ENCODE measurements at places on chromosomes 2 and 18.

- DNase-seq = no peak
Measured at GRCh38 chr2:187986390-187987105, 305.1 kb upstream of the GULP1 start.

DNA sequence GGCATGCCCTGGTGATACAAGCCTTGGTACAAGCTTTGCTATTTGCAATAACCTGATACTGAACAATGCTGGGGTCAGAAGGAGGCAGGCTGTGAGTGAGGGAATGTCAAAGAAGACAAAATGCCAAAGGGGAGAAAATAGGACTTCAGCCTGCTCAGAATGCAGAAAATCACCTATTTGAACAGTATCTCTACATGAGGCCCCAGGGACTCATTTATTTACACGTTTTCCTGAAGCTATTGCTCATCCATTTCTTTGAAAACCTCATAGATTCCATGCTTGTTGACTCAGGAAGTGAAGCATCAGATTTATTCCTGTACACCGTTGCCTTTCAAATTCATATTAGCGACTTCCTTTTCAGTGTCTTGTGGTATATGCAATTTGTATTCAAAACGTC lies 69.4 kb upstream of the CBLN2 start:
- DNase-seq = no peak

DNA sequence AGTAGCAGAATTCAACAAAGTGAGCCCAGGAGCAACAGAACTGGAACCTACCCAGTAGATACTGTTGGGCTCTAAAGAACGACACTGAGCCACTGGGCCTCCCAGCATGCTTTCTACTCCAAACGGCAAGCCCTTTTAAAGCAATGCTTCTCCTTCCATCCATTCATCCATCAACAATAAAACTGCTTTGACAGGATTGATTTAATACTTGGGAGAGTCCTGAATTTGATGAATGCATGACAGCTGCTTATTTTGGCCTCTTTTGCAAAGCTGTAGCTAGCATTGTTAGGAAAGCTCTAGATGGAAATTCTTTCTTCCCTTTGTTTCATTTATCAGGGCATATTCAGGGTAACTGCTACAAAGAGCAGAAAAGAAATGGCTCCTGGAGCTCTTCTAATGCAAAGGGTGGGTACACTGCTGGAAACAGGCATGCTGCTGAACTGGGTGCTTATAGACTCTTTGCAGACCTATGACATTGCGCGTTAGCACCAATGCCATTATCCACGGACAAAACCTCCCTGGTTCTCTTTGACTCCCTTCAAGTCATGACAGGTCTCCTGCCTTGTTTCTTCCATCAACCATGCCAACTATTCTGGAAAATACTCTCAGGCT lies 138.4 kb upstream of the HNRNPA3 start:
- no peak for DNase-seq

DNA sequence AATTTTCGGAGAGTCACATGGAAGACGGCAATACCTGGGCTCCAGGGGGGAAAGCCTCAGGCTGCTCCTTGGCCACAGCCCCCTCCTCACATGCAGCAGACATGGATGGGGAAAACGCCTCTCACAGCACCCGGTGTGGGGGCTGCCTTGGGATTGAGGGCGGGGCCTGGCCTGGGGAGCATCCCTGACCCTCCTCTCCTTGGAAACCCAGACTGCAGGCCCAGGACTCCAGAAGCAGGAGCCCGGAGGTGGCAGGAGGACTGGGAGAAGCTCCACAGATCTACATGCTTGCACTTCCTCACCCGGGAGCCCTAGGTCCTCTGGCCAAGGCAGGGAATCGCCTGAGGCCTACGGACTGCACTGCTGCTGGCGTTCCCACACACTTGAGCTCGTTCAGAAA lies 12.1 kb upstream of the HES6 start:
- no peak for DNase-seq

GRCh38 chr2:37645836-37646235 lies 25.6 kb downstream of the CDC42EP3 start:
- no peak for DNase-seq

GRCh38 chr2:37906131-37906530 lies 19.0 kb upstream of the RMDN2 start:
- no peak for DNase-seq

DNA sequence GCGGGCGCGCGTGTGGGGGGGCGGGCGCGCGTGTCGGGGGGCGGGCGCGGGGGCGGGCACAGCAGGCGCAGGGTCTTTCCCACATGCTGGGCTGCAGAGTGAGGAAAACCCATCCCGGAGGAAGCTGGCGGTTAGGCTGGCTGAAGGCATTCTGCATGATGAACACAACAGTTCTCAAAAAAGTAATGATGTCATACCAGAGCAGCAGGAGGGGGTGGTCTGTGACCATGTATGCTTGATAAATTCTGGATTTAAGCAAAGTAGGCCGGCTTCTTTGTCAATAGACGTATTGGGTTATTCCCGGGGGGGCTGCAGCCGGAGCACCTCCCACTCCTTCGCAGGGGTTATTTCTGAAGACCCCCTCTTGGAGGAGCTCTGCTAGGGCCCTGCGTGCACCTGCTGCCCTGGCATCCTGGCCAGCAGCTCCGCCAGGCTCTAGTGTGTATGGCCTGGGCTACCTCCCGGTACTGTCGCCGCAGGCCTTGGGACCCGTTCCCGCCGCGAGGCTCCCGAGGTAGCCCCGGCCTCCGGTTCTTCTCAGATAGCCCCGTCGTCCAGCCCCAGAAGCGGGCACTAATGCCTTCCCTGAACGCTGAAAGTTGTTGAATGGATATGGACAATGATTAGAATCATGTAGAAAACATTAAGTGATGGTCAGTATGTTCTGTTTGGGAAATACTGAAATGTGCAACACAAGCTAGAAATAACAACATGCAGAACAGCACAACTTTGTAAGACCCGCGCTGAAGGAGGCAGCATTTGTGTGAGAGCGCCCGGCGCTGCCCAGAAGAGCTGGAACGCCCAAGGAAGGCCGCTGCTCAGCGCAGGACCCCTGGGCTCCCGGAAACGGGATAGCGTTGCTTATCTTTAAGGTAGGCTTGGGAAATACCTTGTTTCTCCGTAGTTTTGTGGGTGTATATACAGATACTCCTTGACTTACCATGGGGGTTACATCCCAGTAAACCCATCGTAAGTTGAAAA lies 101.4 kb upstream of the RAB6C start:
- peak; percentile 50 for DNase-seq

- DNase-seq = peak; percentile 88
Measured at GRCh38 chr2:188293601-188294351, 2.1 kb downstream of the GULP1 start.

- DNase-seq = no peak
Measured at GRCh38 chr2:130334026-130334425, 8.7 kb upstream of the IMP4 start.

DNA sequence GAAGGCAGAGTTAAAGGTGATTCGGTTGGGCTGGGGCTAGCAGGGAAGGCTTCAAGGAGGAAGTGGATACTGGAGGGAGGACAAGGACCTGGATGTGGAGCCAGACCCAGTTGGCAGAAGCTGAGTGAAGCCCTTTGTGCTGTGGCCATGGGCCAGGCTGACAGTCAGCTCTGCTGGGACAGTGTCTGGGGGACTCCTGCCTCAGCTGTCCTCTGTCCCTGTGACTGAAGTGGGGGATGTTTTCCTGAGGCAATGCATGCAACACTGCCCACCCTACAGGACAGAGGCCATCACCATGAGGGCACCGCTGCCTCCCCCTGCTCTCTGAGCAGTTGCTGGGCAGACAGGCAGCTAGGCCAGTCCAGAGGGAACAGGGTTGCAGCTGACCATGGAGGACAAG lies 40.0 kb downstream of the ST8SIA5 start:
- no peak for DNase-seq

GRCh38 chr2:106057206-106057605 lies 136.9 kb downstream of the UXS1 start:
- no peak for DNase-seq

DNA sequence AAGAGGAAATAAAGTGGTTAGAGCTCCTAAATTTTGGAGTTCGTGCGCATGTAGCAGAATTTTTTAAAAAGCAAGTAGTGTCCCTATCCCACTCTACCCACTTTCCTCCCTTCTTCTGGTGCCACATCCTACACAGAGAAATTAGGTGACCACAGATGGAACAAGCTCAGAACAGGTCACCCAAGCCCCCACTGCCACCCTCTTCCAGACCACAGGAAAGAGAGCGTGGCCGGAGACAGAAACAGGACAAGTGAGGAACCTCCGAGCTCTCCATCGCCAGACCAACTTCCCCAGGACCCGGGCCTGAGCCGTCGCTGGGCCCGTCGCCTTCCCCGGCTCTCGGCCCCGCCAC lies 433 bp downstream of the NPC1 start:
- no peak for DNase-seq

DNA sequence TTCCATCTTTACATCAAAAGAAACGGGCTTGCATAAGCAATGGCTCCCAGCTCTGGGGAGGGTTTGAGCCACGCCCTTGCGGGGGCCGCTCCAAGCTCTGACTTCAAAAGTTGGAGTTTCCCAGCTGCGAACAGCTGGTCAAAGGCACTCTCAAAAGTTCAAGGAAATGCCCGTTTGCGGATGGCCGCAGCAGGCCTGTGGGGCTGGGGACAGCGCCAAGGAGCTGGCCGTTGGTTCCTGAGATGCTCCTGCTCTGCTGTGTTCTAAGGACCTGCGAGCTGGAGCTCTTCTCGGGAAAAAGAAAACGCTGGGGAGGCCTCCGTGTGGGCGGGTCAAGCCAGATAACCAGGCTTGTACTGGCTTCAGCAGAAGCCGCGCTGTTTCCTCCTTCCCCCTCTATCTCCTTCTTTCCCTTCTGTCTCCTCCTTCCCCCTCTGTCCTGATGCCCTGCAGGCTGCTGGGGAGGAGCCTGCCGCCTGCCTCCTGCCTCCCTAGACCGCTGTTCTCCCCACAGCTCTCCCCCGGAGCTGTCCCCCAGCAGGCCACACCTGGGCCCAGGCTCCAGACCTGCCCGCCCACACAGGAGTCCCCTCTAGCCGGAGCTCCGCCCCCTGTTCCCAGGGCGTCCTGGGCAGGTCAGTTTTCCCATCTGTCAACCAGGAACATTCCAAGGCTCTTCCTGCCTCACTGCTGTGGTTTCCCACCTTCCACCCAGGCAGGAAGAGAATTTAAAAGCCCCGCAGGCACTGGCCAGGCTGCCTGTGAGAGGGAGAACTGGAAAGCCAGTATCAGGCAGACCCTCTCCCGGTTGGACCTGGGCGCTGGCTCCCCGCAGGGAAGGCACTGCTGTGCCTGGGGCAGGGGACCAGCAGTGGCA lies 14.1 kb downstream of the KLF11 start:
- no peak for DNase-seq

- DNase-seq = peak; percentile 52
Measured at GRCh38 chr2:178306352-178307073, 112.2 kb downstream of the OSBPL6 start.

DNA sequence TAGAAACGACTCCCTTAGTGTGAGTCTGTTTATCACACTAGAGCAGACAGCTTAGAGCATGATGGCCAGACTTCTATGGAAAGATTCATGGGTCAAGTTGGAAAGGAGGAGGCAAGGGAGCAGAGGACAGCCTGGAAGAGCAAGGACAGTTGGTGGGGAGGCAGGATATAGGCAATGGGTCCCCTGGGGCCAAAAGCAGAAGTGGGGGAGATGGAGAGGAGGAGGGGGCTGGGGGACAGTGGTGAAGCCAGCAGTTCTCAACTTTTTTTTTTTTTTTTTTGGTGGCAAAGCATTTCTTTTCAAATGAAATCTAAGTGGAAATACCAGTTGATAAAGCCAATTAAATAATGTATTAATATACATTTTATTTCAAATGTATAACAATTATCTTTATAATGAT lies 197.9 kb downstream of the HRH4 start:
- DNase-seq = no peak

GRCh38 chr2:74414881-74415761 lies 6.3 kb downstream of the C2orf81 start:
- peak; percentile 48 for DNase-seq

- no peak for DNase-seq
Measured at GRCh38 chr2:211879323-211879722, 659.3 kb downstream of the ERBB4 start.

GRCh38 chr2:776038-776437 lies 98.8 kb upstream of the TMEM18 start:
- no peak for DNase-seq

DNA sequence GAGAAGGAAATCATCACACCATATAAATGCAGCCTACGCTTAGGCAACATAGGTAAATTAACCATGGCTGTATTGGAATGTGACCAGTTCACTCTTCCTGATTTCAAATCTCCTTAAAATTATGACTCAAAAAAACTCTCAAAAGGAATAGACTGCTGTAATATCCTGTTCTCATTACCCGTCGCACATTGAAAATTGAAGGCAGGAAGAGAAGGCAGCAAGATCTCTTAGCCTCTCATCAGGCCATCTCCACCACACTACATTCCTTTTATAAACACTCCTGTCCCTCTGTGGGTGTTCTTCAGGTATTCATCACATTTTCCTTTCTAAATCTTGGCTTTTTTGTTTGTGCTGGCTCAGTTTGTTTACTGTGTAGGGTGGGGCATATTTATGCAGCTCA lies 83.2 kb downstream of the PPP1R1C start:
- DNase-seq = no peak

DNA sequence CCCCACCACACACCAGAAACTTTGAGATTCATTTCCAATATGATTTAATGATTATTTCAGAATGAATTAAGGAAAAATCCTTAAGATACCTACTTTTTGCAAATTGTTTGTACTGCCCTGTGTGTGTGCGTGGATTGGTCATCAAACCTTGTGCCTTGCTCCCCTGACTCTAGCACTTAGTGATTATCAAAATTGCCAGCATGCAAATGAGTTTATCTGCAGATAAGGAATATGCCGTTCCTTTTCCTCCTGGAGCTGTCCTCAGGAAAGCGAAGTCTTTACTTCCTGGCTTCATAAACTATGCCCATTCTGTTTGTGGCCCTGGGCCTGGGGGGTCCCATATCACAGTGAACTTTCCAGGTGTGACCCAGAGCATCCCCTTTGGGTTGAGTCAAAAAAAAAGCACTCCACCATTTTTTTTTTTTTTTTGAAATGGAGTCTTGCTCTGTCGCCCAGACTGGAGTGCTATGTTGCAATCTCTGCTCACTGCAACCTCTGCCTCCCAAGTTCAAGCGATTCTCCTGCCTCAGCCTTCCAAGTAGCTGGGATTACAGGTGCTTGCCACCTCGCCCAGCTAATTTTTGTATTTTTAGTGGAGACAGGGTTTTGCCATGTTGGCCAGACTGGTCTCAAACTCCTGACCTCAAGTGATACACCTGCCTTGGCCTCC lies 11.4 kb downstream of the CHMP1B start:
- DNase-seq = no peak

GRCh38 chr2:100876231-100876860 lies 56.4 kb downstream of the NPAS2 start:
- DNase-seq = no peak

GRCh38 chr2:46487667-46488335 lies 8.4 kb downstream of the TMEM247 start:
- no peak for DNase-seq

GRCh38 chr2:240568678-240569522 lies 616 bp downstream of the RNPEPL1 start:
- DNase-seq = peak; percentile 45

- DNase-seq = no peak
Measured at GRCh38 chr2:113058998-113059960, at the start of gene IL36RN. Gene IL36RN (plus strand): TSS chr2:113059198. CDS start chr2:113059439, 241 bp downstream.

All from NCI-H1105 treated with DMSO at 0.1 percent for 48 hours (cell line).